CD4-positive, alpha-beta memory T cell (primary cell): ENCODE measurements at places on chromosomes 7 and 10. TPM values are rescaled to one million over a fixed set of nuclear protein-coding genes. Genes with fewer than 3 reads are reported as not detected.

Gene INA
- not detected for total RNA-seq

Gene TUBAL3
- total RNA-seq = not detected

Gene RAPGEF5
- total RNA-seq = not detected

- no peak overlapping the region for H3K27ac ChIP-seq
- peaks cover 28% of the 10 kb centered on the region for H3K27me3 ChIP-seq
- H3K4me1 ChIP-seq = peaks cover 25% of the 10 kb centered on the region
- H3K36me3 ChIP-seq = no peaks in the 10 kb centered on the region
- DNase-seq = no peak
- H3K4me3 ChIP-seq = no peak overlapping the region
These were observed 2.5 kb downstream of the PODXL start for GRCh38 chr7:131553931-131554330.

GRCh38 chr10:4704034-4704545 lies 121.9 kb upstream of the AKR1E2 start:
- no peak overlapping the region for H3K27ac ChIP-seq
- no peaks in the 10 kb centered on the region for H3K36me3 ChIP-seq
- no peak for DNase-seq
- no peaks in the 10 kb centered on the region for H3K27me3 ChIP-seq
- no peaks in the 10 kb centered on the region for H3K4me1 ChIP-seq
- no peak overlapping the region for H3K4me3 ChIP-seq
